ACHN (cell line): ENCODE measurements at places on chromosomes 3 and 15.

DNA sequence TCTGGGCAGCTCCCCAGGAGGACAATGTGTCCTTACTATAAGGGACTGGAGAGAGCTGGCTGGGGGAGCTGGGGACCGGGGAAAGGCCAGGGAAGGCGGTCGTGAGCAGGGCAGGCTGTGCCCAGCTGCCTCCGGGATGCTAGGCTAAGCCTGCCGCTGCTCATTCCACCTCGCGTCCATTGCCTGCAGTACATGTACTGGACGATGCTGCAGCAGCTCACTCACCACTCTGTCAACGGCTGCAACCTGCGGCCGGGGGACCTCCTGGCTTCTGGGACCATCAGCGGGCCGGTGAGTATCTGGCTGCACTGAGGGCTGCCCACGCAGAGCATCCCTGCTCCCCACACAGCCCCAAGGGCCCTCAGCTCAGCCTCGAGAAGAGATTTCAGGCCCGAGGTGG, 27.1 kb downstream of the FAH start:
- no peak for DNase-seq

GRCh38 chr3:189460511-189460910, 170.7 kb upstream of the TP63 start:
- DNase-seq: no peak

- DNase-seq: no peak
These were observed 3.0 kb upstream of the GCSAM start for GRCh38 chr3:112136046-112136445.

DNA sequence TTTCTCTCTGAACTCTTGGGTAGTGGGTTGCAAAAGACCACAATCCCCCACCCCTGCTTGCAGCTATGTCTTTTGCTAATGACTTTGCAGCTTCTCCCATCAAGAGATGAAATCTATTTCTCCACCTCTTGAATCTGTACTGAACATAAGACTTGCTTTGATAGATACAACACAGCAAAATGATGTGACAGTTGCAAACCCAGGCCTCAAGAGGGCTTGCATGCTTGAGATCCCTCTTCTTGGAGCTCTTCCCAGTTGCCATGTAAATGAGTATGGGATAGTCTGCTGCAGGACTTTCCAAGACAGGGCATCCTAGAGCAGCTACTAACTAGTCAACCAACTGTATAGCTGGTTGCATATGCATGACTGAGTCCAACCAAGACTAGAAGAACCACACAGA, 783.6 kb downstream of the PDCD6IP start:
- DNase-seq: no peak

DNA sequence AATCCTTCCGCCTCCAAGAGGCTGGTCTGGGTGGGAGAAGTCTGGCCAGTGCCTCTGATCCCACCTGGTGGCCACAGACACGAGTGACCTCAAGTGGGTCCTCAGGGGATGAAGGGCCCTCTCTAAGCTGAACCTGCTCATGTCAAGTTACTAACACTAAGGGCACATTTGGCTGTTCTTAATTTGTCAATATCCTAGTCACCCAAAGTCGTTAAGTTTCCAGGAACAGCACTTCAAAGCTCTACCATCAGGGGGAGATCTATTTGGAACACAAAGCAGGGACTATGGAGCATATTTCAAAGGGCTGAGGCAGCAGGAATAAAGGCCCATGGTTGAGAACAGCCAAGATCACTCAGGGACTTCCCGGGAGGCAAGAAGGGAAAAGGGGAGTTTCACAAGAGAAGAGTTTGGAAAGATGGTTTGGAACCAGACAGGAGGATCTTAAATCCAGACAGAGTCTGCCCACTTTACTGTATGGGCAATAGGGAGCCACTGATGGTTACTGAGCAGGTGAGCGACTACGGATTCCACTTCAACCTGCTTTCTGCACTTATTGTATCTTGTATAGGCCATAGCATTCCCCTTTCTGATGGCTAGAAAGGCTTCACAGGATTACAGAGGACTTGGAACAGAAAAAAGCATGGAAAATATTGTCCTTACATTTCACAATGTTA, 13.7 kb downstream of the OXTR start:
- DNase-seq: no peak

DNA sequence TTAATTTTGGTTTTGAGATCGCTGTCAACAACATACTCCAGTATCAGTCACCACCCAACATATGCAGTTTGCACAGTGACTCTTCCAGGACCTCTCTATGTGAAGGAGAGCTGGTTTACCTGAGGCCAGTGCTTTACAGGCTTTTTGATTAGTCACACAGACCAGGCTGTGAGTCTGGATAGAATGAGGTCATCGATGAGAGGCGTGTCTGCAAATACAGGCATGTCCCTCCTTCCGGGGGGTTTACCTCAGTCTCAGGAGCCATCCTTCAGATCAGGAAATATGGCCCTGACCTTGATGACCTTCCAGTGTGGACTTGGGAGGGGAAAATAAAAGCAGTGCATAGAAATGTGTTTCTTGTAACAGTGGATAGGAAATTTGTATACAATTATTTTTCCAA, 46.9 kb downstream of the KBTBD12 start:
- DNase-seq: peak; percentile 4

DNA sequence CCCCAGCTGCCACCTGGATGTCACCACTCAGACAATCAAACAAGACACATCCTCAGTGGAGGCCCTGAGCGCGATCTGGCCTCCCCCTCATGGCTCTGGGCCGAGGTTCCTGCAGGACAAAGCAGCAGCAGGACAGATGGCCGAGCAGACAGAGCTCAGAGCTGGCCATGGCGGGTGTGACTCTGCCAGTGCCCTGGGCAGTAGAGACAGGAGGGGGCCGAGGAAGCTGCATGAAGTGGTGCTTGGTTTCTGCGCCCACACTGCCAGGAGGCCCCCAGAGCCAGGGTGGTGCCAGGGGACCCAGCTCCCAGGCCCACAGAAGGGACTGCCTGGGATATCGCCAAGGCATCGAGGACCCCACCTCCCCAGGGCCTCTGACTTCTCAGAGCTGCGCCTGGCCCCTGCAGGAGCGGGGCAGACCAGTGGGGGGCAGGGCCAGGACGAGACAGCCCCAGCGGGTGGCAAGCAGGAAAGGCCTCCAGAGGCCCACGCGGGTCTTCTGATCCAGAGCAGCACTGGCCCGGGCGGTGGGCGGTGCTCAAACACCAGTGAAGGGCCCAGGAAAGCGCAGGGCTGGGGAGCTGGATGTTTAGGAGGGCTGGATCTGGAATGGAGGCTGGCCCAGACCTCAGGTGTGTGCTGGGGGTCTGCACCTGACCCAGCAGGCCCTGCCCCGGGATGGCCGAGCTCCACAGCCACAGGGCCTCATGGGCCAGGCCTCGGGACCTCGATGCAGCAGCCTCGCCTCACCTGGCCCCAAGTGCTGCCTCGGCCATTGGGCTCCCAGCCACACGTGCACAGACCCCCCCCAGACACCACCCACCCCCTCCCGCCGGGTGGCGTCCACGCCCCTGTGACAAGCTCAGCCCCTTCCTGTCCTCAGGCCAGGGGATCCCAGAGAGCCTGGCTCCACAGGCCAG, 76.0 kb downstream of the GOLGA8G start:
- no peak for DNase-seq

DNA sequence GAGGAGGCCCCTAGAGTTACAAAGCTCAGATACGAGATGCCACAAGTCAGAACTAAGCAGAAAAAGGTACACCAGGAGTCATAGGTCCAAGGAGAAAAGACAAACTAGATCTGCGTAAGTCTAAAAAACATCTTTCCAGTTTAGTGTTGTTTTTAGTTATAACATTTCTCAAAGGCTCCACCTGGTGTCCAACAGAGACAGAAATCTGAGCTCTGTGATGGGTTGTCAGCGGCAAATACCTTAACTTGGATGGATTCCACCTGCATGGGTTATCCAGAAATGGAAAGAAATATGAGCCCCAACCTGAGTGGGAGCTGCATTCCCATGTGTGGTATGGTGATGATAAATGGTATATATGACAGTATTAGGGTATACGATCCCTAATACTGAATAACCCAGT, 238.6 kb upstream of the CHRM5 start:
- peak; percentile 47 for DNase-seq

DNA sequence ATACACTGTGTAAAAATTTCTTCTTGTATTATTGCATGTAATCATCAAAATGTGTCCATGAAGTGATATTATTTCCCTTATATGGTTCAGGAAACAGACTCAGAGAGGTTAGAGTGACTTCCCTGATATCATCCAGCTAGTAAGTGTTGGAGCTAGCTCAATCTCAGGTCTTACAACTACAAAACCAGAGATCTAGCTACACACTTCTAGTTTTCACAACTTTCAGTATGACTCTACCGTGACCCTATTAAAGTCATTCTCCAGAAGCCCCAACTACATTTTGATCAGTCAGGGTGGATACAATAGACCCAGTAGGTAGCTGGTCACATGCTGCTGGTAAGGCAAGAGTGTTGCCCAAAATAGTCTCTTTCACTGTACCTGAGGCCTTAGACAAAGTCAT, 165.3 kb downstream of the GOLIM4 start:
- DNase-seq: no peak
